ENCODE measurements at places on chromosomes 12 and 14. TPM values are rescaled to one million over a fixed set of nuclear protein-coding genes. Genes with fewer than 3 reads are reported as not detected.

The LRRC43 gene
- polyA plus RNA-seq = 0.29 TPM

The HOXC10 gene
- 0.09 TPM for polyA plus RNA-seq

GRCh38 chr12:64225626-64226025 lies 3.5 kb upstream of the KICS2 start:
- no peak for DNase-seq

DNA sequence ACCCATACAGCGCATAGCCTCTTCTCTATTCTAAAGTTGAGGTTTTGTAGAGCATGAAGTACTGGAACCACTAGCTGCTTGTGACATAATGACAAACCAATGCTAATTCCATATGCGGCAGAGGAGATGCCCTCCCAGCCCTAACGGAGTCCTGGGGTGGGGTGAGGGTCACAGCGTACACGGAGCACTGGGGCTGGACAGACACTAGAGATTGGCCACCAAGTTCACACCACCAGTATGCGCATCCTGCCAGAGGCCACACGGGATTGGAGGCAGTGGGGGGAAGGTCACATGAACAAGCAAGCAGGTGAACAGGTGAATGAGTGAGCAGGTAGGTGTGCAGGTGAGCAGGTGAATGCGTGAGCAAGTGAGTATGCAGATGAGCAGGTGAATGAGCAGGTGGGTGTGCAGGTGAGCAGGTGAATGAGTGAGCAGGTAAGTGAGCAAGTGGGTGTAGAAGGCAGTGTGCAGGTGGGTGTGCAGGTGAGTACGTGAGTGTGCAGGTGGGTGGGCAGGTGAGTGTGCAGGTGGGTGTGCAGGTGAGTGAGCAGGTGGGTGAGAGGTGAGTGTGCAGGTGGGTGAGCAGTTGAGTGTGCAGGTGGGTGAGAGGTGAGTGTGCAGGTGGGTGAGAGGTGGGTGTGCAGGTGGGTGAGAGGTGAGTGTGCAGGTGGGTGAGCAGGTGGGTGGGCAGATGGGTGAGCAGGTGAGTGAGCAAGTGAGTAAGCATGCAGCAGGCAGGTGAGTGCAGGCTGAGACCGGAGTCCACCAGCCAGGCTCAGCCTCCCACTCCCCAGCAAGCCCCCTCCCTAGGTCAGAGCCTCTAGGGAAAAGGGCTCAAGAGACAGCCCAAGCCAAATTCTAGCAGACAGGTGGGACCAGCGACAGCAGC lies 52.7 kb downstream of the CCDC85C start:
- DNase-seq = no peak

DNA sequence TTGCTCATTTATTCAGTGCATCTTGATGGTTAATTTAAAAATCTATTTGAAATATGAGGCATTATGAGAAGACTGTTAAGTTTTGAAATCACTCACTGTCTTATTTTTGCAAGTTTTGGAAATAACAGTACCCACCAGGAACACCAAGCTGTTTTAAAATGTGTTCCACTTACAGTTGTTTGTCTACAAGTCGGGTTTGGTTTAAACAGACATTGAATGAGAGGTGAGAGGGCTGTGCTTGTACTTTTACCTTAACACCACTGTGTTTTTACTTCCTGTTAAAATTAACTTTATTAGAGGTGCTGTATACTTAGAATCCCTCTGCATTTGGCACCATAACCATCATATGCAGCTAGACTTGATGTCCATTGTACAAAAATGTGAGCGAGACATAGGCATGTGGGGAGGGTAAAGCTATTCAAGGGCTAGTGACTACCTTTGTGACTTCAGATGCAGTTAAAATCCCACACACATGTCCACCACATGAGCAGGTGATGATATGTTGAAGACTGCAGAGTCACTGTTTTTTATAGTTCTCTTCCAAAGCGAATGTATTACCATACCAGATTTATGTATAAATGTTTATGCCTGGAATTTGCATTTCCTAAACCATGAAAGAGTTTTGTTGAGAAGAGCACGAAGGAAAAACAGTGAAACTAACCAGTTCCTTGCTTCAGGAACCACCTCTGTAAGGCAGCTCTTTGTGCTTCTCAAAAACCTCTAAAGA lies 12.9 kb downstream of the ELK3 start:
- DNase-seq = no peak
